CD4-positive, alpha-beta T cell treated with Interleukin-4 for 4 hours (primary cell): ENCODE measurements at places on chromosomes 6 and 20.
A peak's percentile ranks its signal among the peaks of the same experiment; 100 is the strongest.

DNA sequence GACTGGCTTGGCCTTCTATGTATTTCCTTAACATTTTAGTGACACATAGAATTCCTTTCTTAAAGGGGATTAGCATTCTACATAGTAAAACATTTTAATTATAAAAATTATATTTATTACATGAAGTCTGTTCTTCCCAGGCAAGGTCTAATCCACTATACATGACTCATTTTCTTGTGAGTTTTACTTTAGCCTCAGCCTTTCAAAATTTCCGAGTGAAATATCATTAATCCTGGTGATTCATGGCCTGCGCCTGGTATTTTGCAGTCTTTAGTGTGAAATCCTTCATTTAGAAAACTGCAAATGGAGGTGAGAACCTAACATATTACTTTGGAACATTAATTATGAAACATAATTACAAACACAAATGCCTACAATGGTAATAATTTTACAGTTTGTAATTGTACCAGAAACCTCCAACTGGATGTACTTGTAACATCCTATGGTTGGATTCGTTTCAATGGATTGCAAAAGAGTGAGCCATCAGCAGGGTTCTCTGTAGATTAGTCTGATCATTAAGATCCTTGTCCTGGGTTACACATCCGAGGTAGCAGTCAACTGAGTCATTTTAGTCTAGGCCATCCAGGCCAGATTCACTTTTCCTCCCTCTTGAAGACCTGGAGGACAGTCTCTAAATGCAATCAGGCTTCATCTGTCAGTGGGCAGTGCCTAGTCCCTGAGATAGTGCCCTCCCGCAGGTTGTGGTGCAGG is 272.0 kb downstream of the PACRG start:
- DNase-seq = no peak

GRCh38 chr6:32943864-32944649 is 3.2 kb upstream of the HLA-DMB start:
- DNase-seq = peak; percentile 59

GRCh38 chr6:16684896-16685554 is 76.2 kb downstream of the ATXN1 start:
- peak; percentile 89 for DNase-seq

DNA sequence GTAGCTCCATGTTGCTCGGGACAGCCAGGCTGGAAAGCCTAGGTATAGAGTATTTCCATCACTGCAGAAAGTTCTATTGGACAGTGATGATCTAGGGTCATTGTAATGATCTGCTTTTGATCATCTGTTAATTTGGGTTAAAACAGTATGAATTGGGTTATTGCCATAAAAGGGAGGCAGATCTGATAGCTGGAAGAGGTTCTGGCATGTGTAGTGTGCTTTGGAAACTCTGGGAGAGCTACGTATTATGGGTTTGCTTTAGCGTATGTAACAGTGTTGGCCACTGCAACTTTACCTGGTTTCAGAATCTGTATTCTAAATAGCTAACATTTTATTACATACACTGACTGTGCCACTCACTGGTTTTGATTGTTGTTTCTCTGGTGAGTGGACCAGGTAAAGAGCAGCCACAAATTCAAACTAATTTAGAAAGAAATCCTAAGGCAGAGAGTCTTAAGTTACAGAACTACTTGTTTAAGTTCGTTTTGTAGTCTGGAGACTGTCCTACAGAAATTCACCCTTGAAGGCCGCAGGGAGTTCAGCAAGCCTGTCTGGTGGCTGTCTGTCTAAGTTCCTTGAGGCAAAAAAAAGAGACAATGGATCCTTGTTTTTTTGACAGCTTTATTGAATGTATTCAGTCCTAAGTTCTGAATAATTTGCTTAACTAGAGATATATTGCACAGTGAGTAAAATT is 300.3 kb downstream of the PRL start:
- DNase-seq = no peak

- DNase-seq = no peak
These were observed 16.5 kb upstream of the NNAT start for GRCh38 chr20:37504404-37505096.

DNA sequence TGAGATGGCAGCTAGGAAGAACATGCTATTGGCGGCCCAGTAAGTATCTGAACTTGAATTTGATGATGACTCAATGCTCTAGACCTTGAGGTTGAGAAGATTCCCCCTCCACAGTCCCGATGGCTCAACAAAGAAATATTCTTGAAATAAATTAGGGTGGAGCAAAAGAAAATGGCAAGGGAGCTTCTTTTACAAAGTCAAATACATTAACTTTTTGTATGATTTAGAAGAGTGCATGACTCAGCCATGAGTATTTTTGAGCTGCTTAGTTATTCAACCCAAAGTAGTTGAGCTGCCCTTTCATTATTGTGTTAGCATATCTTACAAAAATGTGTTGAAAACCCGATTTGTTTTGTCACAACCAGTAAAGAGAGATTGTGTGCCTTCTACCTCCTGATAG is 7.6 kb downstream of the TFAP2C start:
- no peak for DNase-seq

DNA sequence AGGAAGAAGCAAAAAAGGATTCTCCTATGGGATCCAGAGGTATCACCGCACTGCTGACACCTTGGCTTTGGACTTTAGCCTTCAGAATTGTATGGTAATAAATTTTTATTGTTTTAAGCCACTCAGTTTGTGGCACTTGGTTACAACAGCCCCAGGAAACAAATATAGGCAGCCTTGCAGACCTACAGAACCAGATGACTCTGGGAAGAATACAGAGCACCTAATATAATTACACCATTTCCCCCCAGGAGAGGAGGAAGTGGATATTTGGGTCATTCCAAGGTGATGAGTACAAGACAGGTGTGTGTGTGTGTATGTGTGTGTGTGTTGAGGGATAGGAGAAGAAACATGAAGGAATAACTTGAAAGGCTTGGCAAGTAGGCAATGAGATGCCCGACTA is 84.2 kb upstream of the ENPP5 start:
- no peak for DNase-seq

DNA sequence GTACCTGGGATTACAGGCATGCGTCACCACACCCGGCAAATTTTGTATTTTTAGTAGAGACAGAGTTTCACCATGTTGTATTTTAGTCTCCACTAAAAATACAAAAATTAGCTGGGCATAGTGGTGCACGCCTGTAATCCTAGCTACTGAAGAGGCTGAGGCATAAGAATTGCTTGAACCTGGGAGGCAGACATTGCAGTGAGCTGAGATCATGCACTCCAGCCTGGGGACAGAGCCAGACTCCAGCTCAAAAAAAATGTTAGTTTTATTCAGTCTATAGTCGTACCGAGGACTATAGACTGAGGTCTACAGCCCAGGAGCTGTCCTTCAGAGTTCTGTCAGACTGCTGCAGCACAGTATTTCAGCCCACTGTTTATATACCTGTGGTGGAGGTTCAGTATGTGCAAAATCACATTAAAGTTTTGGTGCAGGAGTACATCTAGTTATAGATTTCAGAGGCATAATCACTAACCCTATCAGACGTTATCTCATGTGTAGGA is 3.6 kb upstream of the CASP8AP2 start:
- no peak for DNase-seq

DNA sequence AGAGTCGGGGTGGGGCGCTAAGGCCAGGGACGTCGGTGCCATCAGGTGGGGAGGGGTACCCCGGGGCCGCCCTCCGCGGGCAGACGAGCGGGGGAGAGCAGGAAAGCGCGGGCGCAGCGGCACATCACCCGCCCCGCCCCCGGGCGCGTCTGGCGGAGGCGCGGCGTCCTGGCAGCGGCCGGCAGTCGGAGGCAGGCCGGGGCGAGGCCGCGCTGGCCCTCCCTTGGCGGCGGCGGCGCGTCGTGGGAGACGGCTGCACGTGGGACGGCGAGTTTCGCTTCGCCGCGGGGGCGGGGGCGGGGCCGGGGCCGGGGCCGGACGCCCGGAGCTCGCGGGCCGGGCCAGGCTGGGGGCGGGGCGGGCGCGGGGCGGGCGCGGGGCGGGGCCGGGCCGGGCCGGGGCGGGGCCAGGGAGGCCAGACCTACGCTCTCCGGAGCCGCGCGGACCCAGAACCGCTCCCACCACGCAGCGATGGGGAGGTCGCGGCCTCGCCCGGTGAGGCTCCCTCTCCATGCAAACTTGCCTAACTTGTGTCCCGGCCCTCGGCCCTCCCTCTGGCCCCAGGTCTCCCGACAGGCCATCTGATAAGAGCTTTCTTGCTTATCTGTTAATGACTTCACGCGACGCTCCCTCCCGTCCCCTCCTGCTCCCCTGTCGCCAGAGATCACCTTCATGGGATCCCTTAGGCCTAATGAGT is 12.5 kb downstream of the ITPR3 start:
- DNase-seq = peak; percentile 39

- DNase-seq = peak; percentile 13
These were observed 16.3 kb downstream of the RRBP1 start for GRCh38 chr20:17665756-17666155.

- DNase-seq = no peak
These were observed 49.9 kb downstream of the SLC35A1 start for GRCh38 chr6:87522686-87523085.

- no peak for DNase-seq
These were observed 26.1 kb upstream of the RIPPLY2 start for GRCh38 chr6:83827050-83827449.

GRCh38 chr6:132814716-132815570 is 574 bp downstream of the RPS12 start:
- DNase-seq = no peak

DNA sequence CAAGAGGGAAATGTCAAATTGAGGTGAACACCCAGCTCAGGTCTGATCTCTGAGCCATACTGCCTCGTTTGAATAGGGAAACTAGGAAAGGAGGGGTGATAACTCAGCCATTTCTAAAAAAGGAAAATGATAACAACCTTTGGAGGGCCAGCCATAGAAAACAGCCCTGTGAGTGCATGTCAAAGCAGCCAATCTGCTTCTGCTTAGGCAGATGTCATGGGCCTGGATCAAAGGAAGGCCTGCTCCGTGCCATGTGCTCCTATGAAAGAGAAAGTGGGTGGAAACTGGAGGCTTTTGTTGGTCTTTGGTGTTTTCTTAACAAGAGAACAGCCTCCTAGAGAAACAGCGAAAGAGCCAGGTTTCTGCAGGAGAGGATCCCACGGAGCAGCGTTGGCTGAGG is 428.0 kb downstream of the DHX35 start:
- no peak for DNase-seq

DNA sequence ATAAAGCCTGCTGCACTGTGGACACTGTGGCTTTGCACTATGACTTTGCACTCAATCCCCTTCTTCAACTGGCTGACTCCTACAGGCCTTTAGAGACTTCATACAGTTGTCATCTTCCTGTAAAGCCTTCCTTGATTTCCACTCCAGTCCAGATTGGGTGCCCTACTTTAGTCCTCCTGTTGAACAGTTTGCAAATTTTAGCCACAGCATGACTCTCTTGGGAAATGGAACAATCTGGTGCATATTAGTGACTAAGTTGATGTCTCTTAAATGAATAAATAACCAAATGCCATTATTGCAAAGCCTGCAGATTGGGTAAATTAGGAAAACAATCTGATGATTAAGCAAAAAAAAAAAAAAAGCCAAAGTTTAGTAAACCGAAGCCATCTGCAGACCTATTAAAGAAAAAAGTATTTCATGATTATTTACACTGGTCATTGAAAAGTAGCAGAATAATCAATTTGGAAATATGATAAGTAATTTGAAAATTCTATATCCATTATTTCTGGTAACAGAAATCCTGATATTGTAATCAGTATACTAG is 12.6 kb downstream of the PLCB4 start:
- DNase-seq = no peak

DNA sequence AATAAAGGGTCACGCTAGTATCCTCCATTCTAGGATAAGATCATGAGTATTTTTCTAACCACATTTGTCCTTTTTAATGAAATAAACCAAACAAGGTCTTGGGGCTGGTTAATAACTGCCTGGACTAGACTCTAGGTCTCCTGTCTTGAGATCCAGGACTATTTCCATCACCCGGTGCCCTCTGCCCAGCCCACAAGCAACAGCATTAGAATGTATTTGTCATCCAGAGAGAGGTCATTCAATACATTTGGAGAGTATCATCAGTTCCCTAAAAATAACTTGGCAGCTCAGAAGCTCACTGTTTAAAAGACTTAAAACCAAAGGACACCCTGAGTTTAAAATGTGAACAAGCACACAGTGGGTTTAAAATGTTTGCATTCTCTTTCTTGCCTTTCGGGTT is 4.4 kb upstream of the RBM24 start:
- DNase-seq = no peak

DNA sequence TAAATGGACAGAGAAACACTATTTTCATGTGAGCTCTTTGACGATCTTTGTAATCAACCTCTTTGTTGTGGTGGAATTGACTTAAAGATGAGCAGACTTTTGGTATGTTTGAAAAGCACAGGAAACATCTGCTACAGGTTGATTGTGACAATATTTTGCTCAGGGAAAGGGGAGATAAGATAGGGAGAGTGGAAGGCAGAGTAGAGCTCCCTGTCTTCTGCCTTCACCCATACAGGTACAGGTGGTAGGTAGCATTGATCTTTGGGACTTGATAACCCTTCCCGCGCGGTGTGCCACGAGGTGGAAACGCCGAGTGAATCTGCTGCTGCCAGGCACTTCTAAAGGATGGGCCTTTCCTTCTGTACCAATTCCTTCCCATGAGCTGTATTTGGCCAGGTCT is 183.6 kb downstream of the UTRN start:
- peak; percentile 14 for DNase-seq

- no peak for DNase-seq
These were observed 26.4 kb upstream of the ADGRG6 start for GRCh38 chr6:142275236-142276006.

- DNase-seq = no peak
These were observed 4.2 kb upstream of the TFAP2A start for GRCh38 chr6:10418862-10419748.

GRCh38 chr6:140494321-140495108 is 1120.1 kb upstream of the CITED2 start:
- DNase-seq = no peak

DNA sequence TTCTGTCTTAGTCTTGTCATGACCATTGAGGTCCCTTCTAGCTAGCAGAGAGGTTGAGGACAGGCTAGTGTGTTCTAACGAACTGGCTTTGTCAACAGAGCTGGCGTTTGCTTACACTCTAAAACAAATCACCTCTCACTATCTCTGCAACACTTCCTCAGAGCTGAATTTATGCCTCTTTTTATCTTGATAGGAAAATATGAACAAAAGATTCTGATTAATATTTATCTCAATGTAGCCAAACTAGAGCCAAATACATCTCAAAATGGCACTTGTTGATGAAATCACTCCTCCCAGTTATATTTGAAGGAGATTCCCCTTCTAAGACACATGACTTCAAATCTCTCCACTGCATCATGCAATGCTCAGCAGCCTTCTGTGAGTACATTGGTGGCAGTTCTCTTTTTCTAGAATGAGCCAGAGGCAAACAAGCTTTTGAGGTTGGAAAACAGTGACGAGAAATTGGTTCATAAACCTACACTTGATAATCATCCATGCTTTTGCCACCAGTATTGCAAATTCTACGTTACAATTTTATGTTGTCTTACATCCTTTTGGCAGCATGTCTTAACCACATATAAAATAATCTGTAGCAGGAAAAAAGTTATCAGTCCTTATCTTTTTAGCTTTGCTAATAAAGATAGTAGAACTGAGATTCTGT is 615.7 kb upstream of the CITED2 start:
- DNase-seq = no peak

GRCh38 chr6:136344420-136344819 is 54.8 kb upstream of the BCLAF1 start:
- no peak for DNase-seq

- no peak for DNase-seq
These were observed 31.1 kb upstream of the TMEM181 start for GRCh38 chr6:158528826-158529225.
